ENCODE measurements at places on chromosomes 4 and X.

GRCh38 chr4:74950200-74950599, 17.3 kb downstream of the PARM1 start:
- no peak for DNase-seq

DNA sequence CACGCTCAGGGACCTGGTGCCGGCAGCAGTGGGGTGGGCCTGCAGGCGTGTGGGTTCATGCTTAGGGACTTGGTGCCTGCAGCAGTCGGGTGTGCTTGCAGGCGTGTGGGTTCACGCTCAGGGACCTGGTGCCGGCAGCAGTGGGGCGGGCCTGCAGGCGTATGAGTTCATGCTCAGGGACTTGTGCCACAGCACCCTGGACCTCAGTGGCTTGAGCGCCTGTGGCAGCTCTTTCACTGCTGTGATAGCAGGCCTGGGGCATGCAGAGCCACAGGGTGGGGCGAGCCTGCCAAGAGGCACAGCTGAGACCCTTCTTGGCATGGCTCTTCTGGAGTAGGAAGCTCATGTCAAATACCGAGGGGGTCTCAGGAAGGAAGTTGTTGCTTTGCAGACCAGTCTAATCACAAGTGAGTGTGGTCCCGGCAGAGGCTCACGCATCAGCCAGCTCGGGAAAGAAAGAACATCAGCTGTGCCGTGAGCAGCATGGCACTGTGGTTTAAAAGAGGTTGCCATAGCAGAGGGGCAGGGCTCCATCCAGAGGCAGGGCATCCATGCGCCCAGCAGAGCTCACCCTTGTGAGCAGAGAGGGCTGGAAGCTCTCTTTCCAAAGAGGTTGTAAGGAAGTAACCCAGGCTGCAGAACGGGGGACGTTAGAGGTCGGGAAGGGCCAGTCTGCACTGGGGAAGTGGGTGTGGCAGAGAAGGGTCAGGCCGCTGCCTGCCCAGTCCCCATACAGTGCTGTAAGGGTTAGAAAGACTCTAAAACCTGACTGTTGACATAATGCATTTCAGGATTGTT, 21.1 kb downstream of the PIGG start:
- no peak for DNase-seq

- DNase-seq, result no peak
These were observed 77.1 kb upstream of the PABPC4L start for GRCh38 chr4:134278675-134279074.

GRCh38 chr4:150336676-150337412, 245.1 kb upstream of the MAB21L2 start:
- no peak for DNase-seq

DNA sequence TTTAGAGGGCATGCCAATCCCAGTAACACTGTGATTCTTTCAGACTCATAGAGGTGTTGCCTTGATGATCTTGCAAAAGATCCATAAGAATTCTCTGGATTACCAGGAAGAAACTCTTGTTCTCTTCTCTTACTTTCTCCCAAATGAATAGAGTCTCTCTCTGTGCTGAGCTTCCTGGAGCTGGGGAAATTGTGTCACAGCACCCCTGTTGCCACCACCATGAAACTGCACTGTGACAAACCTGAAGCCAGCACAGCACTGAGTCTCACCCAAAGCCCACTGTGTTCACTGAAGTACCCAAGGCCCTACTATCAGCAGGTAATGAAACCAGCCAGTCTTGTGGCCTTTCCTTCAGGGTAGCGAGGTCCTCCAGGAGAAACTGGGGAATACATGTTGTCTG, 332.7 kb upstream of the FGF16 start:
- DNase-seq, result no peak
